ENCODE measurements at places on chromosomes 3 and 15.

GRCh38 chr3:45152307-45152706, 6.1 kb upstream of the CDCP1 start:
- no peak for DNase-seq

DNA sequence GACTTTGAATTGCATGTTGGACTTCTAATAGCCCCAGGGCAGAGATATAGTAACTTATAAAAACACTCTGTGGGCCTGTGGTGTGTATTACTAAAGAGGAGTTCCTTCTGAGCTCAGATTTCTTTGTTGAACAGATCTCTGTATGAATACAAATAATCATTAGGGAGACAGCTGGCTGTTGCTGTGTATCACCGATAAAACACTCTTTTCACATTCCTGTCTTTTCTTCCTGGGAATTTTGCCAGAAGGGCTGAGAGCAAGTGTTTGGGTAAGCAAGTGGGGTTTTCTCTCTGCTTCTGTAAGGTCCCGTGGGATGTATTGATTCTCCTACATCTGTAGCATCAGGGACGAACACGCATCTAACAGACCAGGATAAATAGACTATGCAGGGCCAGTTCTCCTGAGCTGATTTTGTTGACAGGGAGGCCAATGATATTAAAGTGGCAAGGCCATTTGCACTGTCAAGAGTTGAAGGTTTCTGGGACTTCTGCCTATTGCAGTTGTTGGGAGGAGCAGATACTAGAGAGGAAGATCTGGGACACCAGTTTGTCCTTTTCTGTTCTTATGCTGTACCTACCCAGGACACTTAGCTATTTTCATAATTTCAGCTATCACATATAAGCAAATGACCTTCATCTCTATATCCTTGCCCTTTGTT, 225.9 kb upstream of the CD96 start:
- DNase-seq = no peak

GRCh38 chr3:134809427-134810051, 14.5 kb downstream of the EPHB1 start:
- peak; percentile 59 for DNase-seq

DNA sequence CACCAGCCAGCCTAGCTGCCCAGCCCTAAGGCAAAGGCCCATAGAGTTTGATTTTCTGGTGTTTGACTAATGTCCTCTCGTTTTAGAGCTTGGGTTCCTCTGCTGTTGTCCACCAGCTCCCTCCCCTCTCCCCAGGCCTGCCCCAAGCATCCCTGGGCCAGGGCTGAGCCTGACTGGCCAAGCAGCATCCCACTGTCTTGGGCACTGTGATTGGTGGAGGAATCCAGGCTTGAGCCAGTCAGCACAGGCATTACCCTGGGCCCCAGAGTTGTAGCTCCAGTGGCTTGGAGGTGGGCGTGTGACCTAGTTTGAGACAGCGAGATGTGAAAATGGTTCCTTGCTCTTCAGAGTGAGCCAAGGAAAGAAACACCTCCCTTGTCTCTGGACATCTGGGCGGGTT, 155.3 kb upstream of the MEF2A start:
- DNase-seq = no peak

DNA sequence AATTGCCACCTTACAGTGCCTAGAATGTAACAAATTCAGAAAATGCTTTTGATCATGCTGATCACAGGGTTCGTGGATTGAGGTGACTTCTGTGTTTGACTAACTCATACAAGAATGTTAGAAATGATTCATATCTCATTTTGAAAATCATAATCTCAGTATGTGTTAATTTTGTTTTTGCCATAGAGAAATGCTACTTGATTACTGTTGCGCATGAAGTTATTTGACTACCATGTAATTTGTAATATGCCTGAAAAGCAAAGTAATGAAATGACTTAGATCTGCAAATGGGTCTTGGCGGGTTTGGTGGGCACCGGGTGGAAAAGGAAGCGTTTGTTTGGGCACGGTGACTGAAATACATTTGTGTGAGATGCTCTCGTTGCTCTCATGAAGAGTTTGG, 173.6 kb upstream of the BHLHE40 start:
- no peak for DNase-seq

DNA sequence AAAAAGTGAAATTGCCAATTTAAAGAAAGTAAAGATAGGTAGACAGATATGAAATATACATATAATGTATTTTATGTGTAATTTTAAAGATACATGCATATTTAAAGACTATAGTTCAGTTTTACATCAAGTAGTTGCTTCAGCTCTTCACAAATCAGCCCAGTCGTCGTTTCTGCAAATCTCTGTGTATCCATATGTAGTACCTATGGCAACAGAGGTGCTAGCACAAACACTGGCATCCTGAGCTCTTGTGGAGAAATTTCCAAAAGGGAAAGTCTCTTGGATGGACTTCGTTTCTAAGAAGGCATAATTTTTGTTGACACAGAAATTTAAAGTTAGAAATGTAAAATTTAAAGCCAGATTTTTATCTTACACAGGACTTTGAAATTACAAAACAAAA, 1284.7 kb downstream of the ROBO1 start:
- no peak for DNase-seq

- DNase-seq = no peak
These were observed 169.3 kb downstream of the RAB11A start for GRCh38 chr15:66038387-66039116.

DNA sequence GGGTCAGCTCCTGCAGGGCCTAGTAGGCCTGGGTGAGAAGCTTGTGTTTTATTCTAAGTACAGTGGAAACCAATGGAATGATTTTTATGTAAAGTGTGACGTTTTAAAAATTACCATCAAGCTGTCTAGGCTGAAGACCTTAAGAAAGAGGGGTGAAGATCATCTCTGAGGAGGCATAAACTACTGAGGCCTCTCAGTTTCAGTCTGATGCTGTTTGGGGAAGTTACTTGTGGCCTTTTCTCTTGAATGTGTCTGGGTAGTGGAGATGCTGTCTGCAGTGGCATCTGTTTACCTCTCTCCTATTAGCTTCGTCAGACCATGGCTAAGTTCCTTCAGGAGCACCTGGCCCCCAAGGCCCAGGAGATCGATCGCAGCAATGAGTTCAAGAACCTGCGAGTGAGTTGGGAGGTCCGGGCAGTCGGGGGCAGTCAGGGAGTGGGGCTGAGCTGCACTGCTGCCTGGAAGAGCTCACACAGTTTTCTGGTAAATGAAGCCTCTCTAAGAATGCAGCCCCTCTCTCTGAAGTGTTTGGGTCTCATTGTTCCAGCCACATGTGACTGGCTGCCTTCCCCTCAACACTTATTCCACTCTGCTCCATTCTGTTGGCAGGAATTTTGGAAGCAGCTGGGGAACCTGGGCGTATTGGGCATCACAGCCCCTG, 1.9 kb downstream of the IVD start:
- no peak for DNase-seq

Measured in NCI-H1436 (cell line).